ENCODE measurements at places on chromosomes 4 and X.
A peak's percentile ranks its signal among the peaks of the same experiment; 100 is the strongest.

- no peak for DNase-seq
These were observed 116.7 kb downstream of the SPCS3 start for GRCh38 chr4:176436293-176436973.

DNA sequence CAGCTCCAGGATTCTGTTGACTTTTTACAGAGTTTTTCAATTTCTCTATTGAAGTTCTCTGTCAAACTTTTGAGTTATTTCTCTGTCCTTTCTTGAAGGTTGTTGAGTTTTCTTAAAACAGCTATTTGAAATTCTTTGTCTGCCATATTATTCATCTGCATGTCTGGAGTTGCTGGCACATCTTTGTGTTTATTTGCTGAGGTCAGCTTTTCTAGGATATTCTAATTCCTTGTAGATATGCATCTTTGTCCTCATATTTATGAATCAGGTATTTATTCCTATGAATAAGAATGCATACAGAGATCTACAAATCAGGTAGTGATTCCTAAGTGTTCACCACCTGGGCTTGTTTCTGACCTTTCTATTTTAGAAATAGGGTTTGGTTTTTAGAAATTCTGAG, 546.4 kb downstream of the RAPGEF2 start:
- no peak for DNase-seq

DNA sequence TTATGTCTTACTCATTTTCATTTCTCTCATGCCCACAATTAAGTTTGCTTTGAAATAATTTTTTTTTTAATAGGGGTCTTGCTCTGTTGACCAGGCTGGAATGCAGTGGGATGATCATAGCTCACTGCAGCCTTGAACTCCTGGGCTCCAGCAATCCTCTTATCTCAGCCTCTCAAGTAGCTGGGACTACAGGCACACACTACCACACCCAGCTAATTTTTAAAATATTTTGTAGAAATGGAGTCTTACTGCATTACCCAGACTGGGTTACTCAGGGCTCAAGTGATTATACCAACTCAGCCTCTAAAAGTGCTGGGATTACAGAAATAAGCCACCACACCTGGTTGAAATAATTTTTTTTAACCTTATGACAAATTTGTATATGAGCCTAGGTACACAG, 19.2 kb upstream of the MAB21L2 start:
- DNase-seq = no peak

GRCh38 chrX:52979568-52979967, 21.2 kb upstream of the FAM156A start:
- no peak for DNase-seq

- no peak for DNase-seq
These were observed 9.2 kb upstream of the EIF4E start for GRCh38 chr4:98937986-98938720.

DNA sequence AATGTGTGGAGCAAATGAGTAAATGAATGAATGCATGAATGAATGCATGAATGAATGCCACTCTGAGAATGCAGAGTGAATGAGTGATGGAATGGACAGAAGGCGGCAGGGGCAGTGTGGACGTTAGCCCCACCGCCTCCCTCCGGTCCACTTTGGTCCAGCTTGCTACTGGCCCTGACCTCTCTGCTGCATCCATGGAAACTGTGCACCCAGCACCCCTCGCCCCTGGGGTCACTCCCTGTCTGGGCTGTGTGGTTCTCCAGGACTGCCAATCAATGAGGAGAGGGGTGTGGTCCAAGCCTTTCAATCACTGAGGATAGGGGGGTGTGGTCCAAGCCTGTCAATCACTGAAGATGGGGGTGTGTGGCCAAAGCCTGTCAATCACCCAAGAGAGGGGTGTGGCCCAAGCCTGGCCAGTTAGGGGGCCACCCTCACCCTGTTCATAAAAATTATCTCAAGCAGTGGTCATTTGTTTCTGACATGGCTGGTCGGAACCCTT, 39.2 kb upstream of the ASMTL start:
- DNase-seq = peak; percentile 82

GRCh38 chr4:112210777-112211176, 20.8 kb upstream of the AP1AR start:
- no peak for DNase-seq

DNA sequence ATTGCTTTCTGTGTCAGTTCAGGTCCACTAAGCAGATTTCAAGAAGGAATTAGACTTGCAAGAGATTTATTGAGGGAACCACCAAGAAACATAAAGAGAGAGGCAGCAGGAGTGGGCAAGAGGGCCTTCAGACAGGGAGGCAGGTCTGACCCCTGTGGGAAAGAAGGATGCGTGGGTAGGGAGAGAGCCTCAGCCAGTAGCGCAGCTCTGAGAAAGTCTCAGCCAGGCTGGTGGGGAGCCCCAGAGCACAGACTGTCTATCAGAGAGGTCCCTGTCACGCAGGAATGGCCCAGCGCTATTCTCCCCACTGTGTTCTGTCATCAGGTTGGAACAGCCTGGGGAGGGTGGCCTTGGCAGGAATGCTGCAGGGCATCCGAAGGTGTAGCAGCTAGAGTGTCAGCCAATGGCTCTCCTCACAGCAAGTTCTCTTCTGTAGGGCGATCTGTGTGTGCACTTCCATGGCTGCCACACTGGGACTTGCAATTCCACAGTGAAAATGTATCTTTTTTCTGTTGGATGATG, 48.0 kb downstream of the OTC start:
- DNase-seq = no peak

- no peak for DNase-seq
These were observed 6.8 kb upstream of the SORCS2 start for GRCh38 chr4:7185487-7186030.

- DNase-seq = peak; percentile 9
These were observed 2317.3 kb downstream of the PCDH7 start for GRCh38 chr4:33037464-33037863.

DNA sequence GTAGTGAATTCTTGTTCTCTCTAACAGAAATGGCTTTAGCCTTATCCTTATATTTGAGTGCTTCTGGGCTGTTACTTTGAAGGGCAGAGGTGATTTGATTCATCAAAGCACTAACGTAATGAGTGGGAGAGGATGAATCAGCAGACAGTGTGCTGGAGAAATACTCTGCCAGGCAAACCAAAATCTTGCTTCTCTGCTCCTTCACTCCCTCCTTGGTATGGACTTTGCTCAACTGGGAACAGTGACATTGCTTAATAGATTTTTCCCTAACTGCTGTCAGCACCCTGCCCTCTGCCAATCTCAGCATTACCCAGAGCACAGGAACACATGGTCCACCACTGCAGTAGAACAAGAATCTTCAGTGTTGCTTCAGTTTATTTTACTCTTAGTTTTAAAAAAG, 56.0 kb downstream of the PDLIM5 start:
- DNase-seq = no peak

DNA sequence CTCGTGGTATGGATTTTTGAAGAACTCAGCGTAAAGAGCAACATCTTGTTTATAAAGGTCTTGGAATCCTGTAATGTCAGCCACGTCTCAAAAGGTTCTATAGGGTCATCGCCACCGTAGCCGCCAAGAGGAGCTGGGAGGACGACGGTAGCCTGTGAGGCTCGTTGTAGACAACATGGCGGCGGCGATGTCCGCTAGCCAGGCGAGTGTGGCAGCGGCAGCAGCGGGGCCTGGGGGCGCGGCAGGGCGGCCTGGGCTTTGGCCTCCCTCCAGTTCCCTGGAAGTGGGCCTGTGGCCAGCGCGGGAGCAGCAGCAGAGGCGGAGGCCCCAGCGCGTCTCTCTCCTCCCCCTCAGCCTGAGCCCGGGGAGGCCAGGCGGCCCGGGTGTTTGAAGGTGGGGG, 143.5 kb upstream of the PBDC1 start:
- DNase-seq = no peak

DNA sequence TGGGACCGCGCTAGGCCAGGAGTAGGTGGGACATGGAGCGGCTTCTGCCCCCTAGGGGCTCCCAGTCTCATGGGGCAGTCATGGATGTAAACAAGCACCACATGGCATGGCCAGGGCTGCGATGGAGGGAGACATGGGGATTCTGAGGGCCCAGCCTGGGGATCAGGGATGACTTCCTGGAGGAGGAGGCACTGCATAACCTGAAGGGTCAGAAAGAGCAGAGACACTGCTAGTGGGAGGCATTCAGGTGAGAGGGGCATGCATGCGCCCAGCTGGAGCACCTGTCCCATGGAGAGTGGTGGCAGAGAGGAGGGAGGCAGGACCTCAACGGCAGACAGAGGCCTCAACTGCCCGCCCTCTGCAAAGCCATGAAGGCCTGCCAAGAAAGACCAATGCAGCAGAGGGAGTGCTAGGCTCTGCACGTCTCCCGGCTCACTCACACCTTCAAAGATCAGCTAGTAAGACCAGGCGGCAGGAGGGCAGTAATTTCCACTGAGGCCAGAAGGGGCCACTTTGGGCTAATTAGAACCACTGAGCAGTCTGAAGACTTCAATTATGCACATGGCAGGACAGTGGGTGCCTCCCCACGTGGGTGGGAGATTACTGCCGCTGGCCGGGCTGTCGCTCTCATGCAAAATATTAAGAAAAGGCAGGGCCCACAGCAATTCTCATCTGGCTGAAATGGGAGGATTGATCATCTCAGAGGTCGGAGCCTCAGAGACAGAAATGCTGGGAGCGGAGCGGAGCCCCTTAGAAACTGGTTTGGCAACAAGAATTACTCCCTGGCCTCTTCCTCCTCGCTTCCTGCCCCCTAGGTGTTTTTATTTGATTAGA, 69.6 kb downstream of the PPP2R2C start:
- no peak for DNase-seq

GRCh38 chr4:120055162-120055561, 11.5 kb downstream of the MAD2L1 start:
- no peak for DNase-seq

Measured in T47D (cell line).